ENCODE measurements at places on chromosomes 7 and 10.
A peak's percentile ranks its signal among the peaks of the same experiment; 100 is the strongest.

GRCh38 chr10:77637532-77638320 lies at the start of gene KCNMA1:
TSS of gene KCNMA1 (minus strand) at chr10:77637808.
- DNase-seq = no peak

GRCh38 chr10:25753776-25754175 lies 180.3 kb upstream of the MYO3A start:
- no peak for DNase-seq

DNA sequence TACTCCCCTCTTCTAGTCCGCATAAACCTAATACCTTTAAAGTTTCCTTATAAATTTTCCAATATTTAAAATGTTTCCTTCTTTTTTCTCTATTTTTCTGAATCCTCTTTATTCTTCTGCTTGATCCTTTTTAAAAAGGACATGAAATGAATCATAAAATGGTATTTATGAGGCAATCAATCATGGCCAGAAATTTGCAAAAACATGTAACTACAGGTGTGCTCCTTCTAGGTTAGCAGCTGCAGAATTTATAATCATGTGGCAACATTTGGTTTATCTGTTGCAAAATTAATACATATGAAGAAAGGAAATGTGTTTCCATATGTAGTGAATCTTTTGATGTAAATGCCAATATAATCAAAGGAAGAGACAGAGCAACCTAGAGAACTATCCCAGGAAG lies 1008.5 kb downstream of the ANKRD7 start:
- DNase-seq = no peak

DNA sequence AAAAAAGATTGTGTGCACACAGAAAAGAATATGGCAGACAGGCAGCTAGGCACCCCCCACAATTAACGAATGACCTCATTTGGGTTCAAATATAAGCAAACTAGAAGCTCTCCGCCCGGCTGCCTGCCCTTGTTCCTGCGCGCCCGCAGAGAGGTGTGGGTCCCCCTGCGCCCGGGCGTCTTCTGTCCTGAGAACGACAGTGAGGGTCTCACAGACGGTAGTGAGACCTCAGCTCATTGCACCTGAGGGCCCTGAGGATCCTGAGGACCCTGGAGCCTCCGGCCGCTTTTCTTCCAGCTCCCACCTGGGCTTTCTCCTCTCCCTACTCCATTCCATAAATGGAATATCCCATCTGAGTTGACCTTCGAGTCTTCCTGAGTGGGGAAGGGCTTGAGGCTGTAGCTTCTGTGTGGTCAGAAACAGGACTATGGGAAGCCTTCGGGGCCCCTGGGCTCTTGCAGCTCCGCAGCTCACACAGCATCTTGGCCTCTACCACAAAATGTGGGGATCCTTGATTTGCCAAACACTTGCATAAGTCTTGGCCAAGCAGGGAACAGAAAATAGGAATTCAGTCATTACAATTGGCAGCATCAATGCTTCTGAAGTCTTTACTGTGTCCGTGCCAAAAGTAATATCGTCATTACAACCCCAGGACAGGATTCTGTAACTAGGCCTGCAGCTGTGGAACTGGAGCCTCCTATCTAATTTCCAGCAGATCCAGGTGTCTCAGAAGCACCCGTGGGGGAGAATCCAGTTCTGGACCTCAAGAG lies 43.8 kb downstream of the JAKMIP3 start:
- DNase-seq = no peak

DNA sequence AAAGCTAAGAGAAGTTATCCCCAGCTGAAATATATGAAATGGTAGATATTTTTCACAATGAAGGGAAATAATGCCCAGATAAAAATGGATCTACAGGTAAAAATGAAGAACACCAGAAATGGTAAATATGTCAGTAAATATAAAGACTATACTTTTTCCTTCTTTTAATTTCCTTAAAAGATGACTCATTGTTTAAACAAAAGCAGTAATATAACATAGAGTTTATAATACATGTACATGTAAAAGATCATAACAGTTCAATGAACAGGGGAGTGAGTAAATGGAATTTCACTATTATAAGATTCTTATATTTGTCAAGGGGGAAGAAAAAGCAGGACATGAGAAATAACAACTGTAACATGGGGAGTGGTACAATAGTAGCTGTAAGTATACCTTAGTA lies 7.4 kb downstream of the POT1 start:
- no peak for DNase-seq

GRCh38 chr10:67225226-67225625 lies 299.4 kb downstream of the LRRTM3 start:
- DNase-seq = no peak

DNA sequence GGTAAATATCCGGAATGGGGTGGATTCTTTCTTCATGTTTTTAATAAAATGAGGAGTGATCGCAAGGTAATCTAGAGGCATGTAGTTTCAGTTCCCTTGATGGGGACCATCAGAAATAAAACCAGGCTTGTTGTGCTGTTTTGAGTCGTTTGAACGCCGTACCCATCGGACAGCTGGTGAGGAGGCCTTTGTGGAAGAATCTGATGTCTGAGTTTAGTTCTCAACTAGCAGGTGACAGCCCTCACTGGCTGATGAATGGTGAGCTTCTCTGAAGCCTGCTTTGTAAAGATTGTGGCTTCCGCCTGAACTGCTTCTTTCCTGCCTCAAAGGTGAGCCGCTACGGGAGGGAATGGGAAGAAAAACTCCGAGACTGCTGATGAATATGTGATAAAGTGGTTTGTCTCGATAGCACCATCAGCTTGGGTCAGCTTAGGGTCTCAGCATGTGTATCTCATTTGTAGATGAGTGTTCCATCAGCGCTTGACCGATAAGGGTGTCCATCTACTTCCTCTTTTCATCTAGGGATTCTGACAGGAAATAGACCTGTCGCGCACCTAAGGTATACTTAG lies 977 bp downstream of the TMEM248 start:
- no peak for DNase-seq

- DNase-seq = no peak
Observed at GRCh38 chr7:87083865-87084519, 24.5 kb upstream of the ELAPOR2 start.

DNA sequence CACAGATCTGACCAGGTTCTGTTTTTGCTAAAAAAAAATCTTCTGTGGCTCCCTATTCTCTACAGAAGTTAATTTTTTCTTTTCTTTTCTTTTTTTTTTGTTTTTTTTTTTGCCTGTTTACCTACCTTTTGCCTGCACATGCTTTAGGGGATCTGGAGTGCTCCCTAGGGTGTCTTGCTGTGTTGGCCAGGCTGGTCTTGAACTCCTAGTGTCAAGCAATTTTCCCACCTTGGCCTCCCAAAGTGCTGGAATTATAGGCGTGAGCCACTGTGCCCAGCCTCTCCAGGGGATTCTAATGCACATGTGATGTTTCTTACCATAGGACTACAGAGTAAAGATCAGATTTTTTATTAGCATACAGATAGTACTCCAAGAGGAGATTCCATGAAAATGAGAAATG lies 10.6 kb downstream of the CCSER2 start:
- no peak for DNase-seq

DNA sequence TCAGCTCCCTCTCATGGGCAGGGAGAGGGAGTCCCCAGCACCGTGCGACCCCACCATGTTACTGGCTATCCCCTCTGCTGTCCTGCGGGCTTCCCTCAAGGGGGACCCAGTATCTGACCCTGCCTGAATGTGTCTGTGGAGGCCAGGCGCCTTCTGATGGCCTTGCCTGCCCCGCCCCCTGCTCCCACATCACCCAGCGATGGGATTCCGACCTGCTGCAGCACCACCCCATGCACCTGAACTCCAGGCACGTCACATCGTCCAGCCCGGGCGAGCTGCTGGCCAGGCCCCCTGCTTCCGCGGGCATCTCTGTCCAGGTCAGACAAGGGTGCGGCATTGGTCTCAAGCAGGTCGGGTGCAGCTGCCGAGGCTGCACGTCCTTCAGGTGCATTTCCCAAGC lies 19.0 kb downstream of the LRRC27 start:
- no peak for DNase-seq

GRCh38 chr10:111944331-111944730 lies 239.2 kb downstream of the GPAM start:
- no peak for DNase-seq

- no peak for DNase-seq
Observed at GRCh38 chr7:79683185-79683890, 229.9 kb upstream of the MAGI2 start.

DNA sequence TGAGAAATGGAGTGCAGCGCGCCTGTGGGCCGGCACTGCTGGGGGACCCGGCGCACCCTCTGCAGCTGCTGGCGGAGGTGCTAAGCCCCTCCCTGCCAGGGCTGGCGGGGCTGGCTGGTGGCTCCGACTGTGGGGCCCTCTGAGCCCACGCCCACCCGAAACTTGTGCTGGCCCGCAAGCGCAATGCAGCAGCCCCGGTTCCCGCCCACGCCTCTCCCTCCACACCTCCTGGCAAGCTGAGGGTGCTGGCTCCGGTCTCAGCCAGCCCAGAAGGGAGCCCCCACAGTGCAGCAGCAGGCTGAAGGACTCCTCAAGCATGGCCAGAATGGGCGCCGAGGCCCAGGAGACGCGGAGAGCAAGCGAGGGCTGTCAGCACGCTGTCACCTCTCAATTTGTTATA lies 1063.0 kb upstream of the AUTS2 start:
- no peak for DNase-seq

GRCh38 chr10:18713077-18713476 lies 53.8 kb downstream of the ARL5B start:
- no peak for DNase-seq

GRCh38 chr10:85067955-85068354 lies 739.6 kb downstream of the CCSER2 start:
- DNase-seq = no peak

DNA sequence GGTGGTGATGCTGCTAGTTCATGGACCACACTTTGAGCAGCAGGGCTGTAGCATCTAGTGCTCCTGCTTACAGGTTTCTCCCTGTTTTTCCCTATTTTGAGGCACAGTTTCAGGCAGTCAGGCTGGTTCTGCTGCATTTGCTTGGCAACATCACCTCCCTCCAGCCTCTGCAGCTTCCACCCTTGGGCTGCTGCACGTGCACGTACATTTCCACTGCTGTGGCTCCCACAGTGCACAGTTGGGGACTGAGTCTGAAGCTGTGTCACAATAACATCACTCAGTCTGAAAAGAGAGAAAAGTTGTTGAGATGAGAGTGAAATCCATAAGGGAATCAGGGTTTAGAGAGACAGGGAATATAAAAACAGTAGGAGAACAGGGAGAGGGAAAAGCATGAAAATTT lies 230.7 kb upstream of the FZD1 start:
- no peak for DNase-seq

DNA sequence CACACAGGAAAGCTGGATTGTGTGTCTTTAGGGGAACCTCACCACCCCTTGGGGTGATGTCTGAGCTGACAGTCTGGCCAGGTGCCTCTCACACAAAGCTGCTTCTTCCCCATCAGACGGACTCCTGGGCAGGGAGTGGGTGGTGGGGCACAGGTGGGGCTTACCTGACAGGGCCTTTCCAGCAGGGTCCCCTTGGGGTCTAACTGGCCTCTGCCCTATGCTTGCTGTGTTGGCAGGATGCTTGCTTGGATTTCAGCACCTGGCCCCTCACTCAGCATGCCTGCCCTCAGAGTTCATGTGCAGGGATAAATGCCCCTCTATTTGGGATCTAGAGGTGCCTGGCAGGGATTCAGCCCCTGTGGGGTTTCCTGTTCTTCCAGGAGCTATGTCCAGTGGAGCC lies 496.9 kb upstream of the ZMIZ1 start:
- no peak for DNase-seq

- DNase-seq = no peak
Observed at GRCh38 chr10:21297603-21298383, 227.7 kb downstream of the SKIDA1 start.

DNA sequence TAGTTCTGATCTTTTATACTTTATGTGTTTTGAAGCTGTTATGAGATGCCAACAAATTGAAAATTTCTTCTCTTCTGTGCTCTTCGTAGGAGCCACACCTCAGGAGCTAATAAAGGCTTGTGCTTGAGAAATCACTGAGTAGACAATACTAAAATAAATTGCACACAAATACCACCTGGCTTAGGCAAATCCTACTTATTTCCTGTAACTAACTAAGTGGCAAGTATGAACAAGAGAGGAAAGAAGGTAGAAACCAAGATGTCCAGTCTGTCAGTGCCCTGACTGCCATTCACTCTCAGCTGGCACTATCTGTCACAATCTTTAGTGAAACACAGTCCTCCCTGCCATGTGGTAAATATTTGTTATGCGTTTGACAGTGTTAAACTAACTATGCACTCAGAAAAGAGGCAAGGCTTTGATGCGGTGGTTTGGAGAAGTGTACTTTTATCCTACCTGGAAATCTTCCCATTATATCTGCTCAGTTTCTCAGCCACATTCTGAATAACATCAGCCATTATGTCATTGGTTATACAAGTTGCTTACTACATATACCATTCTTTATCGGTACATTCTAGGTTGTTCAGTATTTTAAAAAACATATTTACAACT lies 293.4 kb upstream of the VWC2 start:
- DNase-seq = no peak

DNA sequence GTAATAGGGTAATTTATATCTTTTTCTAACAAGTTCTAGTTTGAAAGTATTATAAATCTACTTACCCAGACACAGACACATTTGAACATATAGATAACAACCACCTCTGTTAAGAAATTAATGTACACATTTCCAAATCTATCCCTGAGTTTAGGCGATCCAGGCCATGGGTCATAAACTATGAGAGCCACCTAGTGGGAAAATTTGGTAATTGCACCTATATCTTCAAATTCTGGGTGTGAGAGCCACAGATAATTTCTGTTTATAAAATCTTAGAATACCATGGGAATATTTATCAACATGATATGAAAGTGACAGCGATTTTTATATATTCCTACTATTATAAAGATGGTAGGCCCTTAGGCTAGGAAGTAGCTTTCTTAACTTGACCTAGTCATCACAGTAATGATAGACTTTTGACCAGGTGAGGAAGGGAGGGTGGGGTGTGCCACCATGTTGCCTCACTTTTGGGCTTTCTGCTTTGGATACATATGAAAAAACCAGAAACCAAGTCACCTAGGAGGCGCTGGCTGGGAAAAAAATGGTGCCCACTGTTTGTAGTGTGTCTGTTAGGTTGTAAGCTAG lies 8.0 kb upstream of the EPHA1 start:
- peak; percentile 51 for DNase-seq
